ENCODE measurements at places on chromosomes 12 and 14. TPM values are rescaled to one million over a fixed set of nuclear protein-coding genes. Genes with fewer than 3 reads are reported as not detected.

Gene KRT72
- not detected for polyA plus RNA-seq

GRCh38 chr12:51944608-51945233 is 6.8 kb upstream of the ACVR1B start:
- DNase-seq, result no peak

- DNase-seq, result no peak
These were observed 612 bp upstream of the SLC25A3 start for GRCh38 chr12:98592825-98593322.

DNA sequence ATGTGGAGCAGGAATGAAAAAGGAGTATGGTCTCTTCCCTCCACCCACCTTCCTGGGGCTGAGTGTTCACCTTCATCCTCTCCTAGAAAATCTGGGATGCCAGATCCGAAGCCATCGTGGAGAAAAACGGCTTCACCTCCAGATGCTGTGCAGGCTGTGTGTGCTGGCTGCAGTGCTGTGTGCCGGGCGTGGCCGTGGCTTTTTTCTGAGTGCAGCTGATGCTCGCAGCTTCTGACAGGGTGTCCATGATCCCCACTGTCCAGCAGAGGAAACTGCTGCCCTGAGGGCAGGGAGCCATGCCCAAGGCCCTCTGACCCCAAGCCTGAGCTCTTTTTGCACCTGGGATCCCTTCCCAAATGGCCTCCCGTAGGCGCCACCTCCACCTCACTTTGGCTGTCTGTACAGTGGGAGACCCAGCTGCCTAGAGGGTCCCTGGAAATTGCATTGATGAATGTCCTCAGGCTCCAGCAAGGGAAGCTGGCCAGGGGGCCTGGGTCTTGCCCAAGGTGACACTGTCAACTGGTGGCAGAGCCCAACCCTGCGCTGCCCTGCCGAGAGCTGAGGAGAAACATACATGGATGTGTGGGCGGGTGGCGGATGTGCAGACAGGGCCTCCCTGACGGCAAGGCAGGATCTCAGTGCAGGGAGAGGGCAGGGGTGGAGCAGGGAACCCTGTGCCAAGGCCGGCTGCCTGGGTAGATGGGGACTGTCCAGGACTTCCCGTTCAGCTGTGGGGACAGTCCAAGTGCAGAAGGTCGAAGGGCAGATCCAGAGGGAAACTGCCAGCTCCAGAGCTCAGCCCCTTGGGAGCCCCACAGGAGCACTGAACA is 53.3 kb downstream of the BEGAIN start:
- DNase-seq, result no peak

- DNase-seq, result no peak
These were observed 43.4 kb upstream of the NR2C1 start for GRCh38 chr12:95116773-95117172.

Measured in renal cortex interstitium (tissue), 15 donors.